M059J (cell line): ENCODE measurements at places on chromosomes 16 and 17.

- peak; percentile 79 for DNase-seq
These were observed 92.4 kb downstream of the BRIP1 start for GRCh38 chr17:61770752-61771533.

DNA sequence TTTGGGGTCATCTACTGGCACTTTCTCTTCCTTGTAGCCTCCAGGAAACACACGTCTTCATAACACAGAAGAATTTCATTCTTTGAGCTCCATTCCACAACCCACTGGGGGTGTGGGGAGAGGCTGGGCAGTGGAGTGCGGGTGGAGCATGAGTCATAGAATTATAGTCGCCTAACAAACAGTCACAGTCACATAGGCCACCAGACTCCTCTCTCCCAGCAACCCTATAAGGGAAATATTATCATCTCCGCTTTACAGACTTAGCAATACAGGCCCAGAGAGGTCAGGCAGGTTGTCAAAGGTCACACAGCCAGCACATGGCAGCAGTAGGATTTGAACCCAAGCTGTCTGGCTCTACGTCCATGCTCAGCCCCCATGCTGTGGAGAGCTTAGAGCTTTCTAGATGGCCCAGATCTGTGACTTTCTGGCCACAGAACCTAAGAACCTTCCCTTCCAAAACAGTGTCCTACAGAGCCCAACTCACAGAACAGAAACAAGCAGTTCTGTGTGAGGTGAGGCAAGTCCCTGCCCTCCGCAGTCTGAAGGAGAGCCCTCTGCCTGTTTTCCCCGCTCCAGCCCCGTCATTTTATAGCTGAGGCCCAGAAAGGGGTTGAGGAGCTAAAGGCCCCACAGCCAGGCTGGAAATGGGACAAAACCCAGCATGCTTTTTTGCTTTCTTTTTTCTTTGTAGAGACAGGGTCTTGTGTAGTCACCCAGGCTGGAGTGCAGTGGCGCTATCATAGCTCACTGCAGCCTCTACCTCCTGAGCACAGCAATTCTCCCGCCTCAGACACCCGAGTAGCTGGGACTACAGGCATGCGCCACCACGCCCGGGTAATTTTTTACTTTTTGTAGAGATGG lies 10.7 kb upstream of the LITAF start:
- peak; percentile 65 for DNase-seq

GRCh38 chr17:63546308-63547082 lies 3.8 kb upstream of the DCAF7 start:
- no peak for DNase-seq

DNA sequence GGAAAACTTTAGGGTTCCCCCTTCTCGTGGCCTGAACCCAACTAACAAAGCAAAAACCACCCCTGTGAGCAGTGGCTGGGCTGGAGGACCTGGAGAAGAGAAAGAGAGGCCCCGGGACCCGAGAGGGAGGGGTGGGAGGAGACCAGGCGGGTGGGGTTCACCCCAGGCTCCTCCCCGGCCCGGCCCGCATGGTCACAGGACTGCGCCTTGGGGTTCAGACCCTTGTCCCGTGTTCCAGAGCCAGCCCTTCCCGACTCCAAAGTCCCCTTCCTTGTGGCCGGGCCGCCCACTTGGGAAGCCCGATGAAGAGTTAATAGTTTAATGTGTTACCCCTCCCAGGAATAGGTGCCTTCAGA lies 852 bp downstream of the MARVELD3 start:
- DNase-seq, result no peak

GRCh38 chr16:81967358-81967757 lies 43.9 kb downstream of the SDR42E1 start:
- DNase-seq, result no peak

DNA sequence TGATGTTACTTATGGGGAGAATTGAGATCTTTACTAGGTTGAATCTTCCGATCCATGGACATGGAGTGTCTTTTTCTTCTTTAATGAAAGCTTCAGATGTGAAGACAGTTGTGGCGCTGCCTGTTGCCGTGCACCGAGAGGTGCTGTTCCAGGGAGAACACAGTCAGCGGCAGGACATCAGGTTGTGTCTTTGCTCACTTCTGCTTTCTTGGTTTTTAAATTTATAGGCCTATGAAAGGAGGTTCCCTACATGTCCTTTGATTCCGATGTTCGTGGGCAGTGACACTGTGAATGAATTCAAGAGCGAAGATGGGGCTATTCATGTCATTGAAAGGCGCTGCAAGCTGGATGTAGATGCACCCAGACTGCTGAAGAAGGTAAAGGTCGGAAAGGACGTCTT lies 49.8 kb downstream of the SEC14L1 start:
- DNase-seq, result no peak

GRCh38 chr17:49294122-49294521 lies 63.5 kb upstream of the PHOSPHO1 start:
- DNase-seq, result no peak

- DNase-seq, result peak; percentile 94
These were observed 1.5 kb downstream of the MXRA7 start for GRCh38 chr17:76709077-76709950.

GRCh38 chr17:80939151-80940145 lies 52.2 kb upstream of the CHMP6 start:
- no peak for DNase-seq
